Endodermal cell (in vitro differentiated cells): ENCODE measurements at places on chromosomes 1 and 21. TPM values are rescaled to one million over a fixed set of nuclear protein-coding genes. Genes with fewer than 3 reads are reported as not detected.

DNA sequence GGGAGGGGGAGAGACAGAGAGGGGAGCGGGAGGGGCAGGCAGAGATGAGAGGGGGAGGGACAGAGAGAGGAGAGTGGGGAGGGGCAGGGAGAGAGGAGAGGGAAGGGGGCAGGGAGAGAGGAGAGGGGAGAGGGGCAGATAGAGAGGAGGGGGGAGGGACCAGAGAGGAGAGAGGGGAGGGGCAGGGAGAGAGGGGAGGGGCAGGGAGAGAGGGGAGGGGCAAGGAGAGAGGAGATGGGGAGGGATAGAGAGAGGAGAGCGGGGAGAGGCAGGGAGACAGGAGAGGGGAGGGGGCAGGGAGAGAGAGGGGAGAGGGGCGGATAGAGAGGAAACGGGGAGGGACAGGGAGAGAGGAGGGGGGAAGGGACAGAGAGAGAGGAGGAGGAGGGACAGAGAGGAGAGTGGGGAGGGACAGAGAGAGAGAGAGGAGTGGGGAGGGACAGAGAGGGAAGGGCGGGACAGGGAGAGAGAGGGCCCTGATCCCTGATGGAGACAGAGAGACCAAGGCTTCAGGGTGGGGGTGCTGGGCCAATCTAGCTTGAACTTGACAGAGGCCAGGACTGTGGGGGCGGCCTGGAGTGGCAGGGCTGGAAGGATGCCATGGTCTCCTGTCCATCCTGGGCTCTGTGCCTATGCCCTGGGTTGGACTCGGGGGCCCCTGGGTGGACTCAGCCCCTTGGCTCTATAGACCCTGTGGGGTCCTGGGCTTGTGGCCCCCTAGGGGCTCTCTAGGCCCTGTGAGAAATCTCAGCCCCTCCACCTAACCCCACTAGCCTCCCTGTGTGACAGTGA, 43.6 kb downstream of the DMRTB1 start:
- H3K27me3 ChIP-seq = no peaks in the 10 kb centered on the region
- no peak for DNase-seq
- no peak overlapping the region for H3K4me3 ChIP-seq
- H3K4me1 ChIP-seq = no peaks in the 10 kb centered on the region

The SUCO gene
- 59.6 to 161 TPM (median 62.2 TPM) in 3 replicates for total RNA-seq

DNA sequence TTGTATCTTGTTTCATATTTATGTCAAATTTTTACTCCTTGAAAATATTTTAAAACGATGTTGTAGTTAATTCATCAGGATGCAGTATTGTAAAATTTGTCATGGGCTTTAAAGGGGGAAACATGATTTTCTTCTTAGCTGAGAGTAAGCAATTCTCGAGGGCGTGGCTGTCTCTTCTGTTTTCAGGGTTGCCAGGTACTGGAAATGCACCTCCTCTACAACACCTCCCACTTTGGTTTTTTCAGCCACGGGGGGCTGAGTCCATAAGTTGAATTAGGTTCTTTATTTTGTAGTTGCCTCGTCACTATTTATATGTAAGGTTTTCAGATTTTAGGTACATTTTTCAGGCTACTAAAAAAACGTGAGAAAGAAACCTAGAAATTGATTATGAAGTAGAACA, 64.0 kb downstream of the PRDM2 start:
- H3K27me3 ChIP-seq = no peaks in the 10 kb centered on the region
- H3K4me1 ChIP-seq = peaks cover 10% of the 10 kb centered on the region
- H3K4me3 ChIP-seq = no peak overlapping the region
- DNase-seq = no peak

DNA sequence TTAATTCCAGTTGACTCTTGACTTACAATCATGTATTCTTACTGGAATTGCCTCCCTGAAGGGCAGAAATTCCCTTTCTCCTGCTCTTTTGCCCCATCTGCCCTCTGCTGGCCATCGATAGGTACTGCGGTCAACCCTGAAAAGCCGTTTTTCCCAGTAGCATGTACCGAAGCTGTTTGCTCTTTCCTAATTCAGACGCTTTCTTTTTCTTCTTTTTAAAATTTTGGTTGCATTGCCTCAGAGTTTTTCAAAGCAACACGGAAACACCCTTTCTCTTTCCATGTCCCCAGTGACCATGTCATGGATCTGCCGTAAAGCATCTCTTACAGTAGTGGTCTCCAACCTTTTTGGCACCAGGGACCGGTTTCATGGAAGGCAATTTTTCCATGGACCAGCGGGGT, 164.2 kb upstream of the C1orf21 start:
- no peaks in the 10 kb centered on the region for H3K36me3 ChIP-seq
- peak; percentile 85 for DNase-seq
- H3K27me3 ChIP-seq = peaks cover 52% of the 10 kb centered on the region
- H3K27ac ChIP-seq = no peak overlapping the region

GRCh38 chr1:100724281-100724680, 4.7 kb downstream of the VCAM1 start:
- DNase-seq = no peak
- H3K4me3 ChIP-seq = no peak overlapping the region
- H3K27me3 ChIP-seq = no peaks in the 10 kb centered on the region

DNA sequence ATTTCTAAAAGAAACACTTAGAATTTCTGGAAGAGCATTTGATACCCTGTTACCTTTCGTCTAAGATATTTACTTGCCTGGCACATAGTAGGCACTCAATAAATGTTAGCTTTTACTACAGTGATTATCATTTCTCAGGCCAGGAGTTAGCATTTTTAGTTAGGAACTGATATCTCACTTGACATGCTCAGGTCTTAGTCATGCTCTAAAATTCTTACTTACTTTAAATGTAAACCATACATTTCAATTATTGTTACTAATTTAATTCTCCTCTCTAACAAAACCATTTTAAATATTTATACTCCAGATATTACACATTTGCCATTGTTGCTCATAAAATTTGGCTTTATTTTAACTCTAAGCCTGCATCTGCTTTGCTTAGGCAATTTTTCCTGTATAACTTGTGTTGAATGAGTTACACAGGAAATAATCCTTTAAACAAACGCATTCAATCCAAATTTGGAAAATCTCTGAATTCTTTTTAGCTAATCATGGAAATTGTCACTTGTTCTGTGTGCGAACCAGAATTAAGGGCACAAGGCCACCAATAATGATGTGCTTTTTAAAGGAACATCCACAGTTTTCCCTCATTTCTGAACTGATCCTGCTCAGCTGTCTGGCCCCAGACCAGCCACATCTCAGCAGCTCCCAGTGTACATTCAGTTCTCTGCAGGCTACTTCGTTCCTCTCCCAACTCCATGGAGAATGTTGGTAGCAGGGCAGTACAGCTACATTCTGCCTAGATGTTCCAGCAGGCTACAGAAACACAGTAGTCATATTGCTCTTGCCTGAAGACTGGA, 15.6 kb downstream of the NIBAN1 start:
- no peaks in the 10 kb centered on the region for H3K27me3 ChIP-seq
- H3K4me3 ChIP-seq = no peak overlapping the region
- no peak overlapping the region for H3K27ac ChIP-seq
- H3K4me1 ChIP-seq = peaks cover 5% of the 10 kb centered on the region

DNA sequence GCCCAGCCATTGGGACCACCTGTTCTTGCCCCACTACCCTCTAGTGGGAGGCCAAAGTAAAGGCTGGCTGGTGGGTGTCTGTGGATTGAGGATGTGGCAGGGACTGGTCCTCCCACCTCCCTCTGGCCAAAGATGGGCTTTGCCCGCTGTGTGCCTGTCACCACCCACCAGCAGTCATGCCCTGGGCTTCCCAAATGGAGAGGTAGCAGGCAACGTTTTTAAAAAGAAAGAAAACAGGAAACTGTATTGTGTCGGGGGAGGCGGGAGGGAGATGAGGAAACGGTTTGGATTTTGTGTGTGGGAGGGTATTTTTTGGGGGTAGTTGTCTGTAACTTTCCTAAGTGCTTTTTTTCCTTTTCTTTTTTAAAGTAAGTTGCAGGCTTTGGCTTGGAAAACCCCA, 30.1 kb downstream of the SZRD1 start:
- H3K4me3 ChIP-seq = no peak overlapping the region
- DNase-seq = no peak
- H3K36me3 ChIP-seq = peaks cover 38% of the 10 kb centered on the region
- no peaks in the 10 kb centered on the region for H3K4me1 ChIP-seq
- H3K27ac ChIP-seq = no peak overlapping the region

The PCP4 gene
- total RNA-seq = not detected in 3 replicates

The GNG4 gene
- total RNA-seq = 13.5 and 16.5 TPM in 2 replicates

The CDC42BPA gene
- 29.0 and 34.3 TPM in 2 replicates for total RNA-seq

DNA sequence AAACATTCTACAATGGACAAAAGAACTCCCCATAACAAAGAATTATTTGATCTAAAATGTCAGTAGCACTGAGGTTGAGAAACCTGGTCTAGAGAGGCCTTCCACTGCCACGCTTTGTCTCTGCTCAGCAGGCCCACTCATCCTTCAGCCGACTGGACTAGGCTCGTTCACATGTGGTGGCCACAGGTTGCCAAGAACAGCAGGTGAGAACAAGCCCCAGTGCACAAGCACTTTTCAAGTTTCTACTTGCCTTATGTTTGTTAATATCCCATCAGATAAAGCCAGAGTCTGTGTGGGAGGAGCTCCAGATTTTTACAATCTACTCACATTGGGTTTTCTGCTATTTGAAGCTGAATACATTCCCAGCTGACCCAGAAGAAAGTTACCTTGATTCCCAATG, 9.1 kb upstream of the EFHD2 start:
- no peak for DNase-seq
- peaks cover 8% of the 10 kb centered on the region for H3K4me1 ChIP-seq
- H3K36me3 ChIP-seq = no peaks in the 10 kb centered on the region
- no peak overlapping the region for H3K27ac ChIP-seq
- no peaks in the 10 kb centered on the region for H3K27me3 ChIP-seq

- no peaks in the 10 kb centered on the region for H3K27me3 ChIP-seq
- no peak for DNase-seq
- H3K4me3 ChIP-seq = no peak overlapping the region
- no peaks in the 10 kb centered on the region for H3K4me1 ChIP-seq
Measured at GRCh38 chr1:99603699-99604560, 42.0 kb upstream of the PALMD start.

DNA sequence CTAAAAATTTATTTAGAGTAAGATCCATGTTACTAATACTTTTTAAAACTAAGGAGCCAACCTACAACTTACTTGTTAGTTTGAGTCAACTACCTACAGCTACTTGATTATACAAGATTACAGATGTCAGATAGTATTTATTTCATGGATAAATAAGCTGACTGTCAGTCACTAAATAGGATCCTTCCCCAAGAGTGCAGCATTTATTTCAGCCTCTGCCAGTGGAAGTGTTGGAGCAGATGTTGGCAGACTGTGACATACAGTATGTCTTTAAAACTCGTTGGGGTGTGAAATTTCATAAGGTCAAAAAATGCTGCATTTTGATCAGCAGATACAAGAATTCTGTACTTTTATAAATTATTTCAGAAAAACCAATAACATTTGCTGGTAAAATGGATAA, 156.2 kb downstream of the AKT3 start:
- H3K27me3 ChIP-seq = no peaks in the 10 kb centered on the region
- H3K36me3 ChIP-seq = no peaks in the 10 kb centered on the region
- H3K4me3 ChIP-seq = no peak overlapping the region
- H3K4me1 ChIP-seq = peaks cover 6% of the 10 kb centered on the region
- DNase-seq = no peak

DNA sequence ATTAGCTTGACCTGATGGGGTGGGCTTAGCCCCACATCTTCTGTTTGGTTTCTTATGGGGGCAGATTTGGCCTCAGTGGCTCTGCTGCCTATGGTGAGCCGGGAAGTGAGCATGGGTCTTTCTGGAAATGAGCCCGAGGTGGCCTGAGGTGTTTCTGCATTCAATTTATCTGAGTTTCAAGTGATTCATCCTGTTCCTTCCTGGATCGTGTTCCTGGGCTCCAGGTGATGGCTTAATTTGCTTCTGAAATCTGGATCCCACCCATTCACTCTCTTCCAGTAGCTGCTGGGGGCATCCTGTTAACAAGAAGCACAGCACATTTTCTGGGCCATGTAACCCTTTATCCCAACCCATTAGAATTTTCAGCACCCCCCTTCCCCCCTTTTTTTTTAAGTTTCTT, 324.6 kb downstream of the CAMTA1 start:
- no peaks in the 10 kb centered on the region for H3K36me3 ChIP-seq
- peaks cover 54% of the 10 kb centered on the region for H3K27me3 ChIP-seq
- no peak overlapping the region for H3K4me3 ChIP-seq
- H3K27ac ChIP-seq = no peak overlapping the region
- DNase-seq = no peak

- no peak overlapping the region for H3K4me3 ChIP-seq
- H3K4me1 ChIP-seq = no peaks in the 10 kb centered on the region
- H3K27ac ChIP-seq = no peak overlapping the region
Measured at GRCh38 chr1:88457197-88457596, 226.9 kb upstream of the PKN2 start.

DNA sequence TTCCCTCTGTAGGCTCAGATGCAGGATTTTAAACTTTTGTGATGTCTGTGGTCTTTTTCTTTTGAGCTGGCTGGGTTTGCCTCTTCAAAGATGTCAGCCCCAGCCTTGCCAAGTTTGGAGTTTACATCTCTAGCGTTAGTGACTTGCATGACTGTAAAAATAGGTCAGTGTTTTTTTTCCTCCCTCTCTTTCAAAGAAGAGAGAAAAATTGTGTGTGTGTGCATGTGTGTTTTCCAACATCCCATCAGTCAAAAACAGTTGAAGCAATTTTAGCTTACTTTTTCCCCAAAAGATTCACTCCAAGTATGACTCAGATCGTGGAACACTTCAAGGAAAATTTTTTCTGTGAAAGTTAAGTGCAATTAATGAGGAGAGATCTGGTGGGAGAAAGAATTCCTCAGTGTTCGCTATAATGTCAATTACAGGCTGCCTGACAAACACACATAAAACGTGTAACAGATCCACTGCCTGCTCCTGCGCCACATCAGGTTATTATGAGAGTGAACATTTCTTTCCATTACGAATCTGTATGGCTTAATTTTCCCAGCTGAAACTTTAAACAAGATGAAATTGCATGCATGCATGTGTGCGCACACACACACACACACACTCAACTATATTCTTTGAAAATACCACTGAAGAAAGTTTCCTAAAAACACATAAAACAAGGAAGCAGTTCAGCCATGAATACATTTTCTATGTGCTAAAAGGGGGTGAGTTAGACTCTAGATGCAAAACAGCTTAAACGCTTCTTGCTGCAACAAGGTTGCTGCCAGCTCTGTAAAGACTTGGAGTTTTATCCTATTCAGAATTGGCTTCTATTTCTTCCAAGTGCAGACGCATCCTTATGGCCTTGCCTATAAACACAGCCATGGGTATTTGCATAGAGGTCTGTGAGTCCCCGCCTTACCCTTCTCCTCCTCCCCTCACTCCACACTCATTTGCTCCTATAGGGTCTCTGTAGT, 55.5 kb downstream of the TLR5 start:
- H3K4me1 ChIP-seq = peaks cover 19% of the 10 kb centered on the region
- H3K36me3 ChIP-seq = peaks cover 7% of the 10 kb centered on the region
- H3K27ac ChIP-seq = no peak overlapping the region
- H3K27me3 ChIP-seq = no peaks in the 10 kb centered on the region
- H3K4me3 ChIP-seq = no peak overlapping the region

DNA sequence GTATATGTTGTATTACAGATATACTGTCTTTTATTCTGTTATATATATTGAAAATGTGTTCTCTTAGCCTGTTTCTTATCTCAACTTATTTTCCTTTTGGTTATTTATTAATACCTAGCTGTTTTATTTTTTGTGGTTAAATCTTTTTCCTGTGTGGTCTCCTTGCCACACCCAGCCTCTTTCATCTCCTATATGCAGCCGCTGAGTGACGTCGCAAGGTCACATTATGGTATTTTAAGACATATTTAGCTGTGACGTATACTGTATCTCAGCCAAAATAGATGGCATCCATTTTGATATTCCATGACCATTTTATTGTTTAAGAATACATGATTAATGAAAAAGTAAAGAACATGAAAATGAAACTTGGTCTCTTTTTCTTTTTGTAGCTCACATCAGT, 29.1 kb downstream of the CENPF start:
- no peak for DNase-seq
- no peak overlapping the region for H3K27ac ChIP-seq
- H3K4me1 ChIP-seq = no peaks in the 10 kb centered on the region
- peaks cover 80% of the 10 kb centered on the region for H3K36me3 ChIP-seq
- H3K4me3 ChIP-seq = no peak overlapping the region
